ENCODE measurements at places on chromosomes 7 and 10.

GRCh38 chr10:70786799-70787415 is 1.7 kb upstream of the TBATA start:
- no peak for DNase-seq

GRCh38 chr10:67110286-67110685 is 184.4 kb downstream of the LRRTM3 start:
- no peak for DNase-seq

DNA sequence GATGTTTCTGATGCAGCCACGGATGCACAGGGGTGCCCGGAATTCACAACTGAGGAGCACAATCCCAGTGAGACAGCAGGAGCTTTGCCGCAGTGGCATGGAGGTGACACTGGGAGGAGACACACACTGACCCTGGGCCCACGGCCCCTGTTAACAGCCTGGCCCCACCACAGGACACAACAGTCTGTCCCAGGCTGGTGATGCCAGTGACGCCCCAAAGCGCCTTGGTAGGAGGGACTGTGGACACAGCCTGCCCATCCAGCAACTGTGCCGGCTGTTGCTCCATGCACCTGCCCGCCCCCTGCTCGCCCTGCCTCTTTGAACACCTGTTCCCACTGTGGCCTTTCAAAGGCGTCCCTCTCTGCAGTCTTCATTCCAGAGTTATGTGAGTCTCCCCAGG is 49.8 kb downstream of the KLF6 start:
- DNase-seq, result no peak

DNA sequence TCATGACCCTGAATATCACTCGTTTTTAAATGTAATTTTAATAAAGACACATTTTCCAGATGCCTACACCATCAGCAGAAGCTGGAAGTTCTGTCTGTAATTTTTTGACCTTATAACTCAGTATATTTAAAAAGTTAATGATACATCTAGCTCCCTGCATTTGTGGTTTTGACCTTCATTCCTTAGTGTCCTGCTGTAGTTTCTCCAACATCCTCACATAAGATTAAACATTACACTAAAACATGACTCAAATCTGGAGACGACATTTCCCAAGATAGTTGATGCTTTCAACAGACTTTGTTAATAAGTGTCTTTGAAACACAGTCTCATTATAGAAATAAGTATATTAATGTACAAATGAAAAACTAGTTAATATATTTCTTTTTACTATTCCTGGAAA is 363.1 kb downstream of the POM121L12 start:
- no peak for DNase-seq

- DNase-seq, result no peak
Observed at GRCh38 chr10:110680273-110681020, 36.3 kb downstream of the RBM20 start.

DNA sequence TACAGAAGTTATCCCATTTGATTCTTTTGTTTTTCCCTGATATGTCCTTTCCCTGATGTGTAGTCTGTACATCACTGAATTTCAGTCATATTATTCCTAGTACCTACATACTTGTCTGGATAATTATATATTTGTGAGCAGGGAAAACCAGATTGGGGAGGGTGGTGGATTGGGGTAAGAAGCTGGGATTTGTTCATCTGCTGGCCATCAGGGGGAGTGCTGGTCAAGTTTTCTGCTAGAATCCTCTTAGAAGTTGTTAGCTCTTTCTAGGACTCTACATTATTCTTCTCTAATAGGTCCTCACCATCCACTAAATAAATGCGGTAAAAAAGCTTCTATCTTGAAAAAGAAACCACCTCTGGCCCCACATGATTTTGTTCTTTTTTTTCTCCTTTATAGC is 232.7 kb upstream of the TAC1 start:
- no peak for DNase-seq

GRCh38 chr7:144517749-144518148 is 114.3 kb upstream of the NOBOX start:
- DNase-seq, result no peak

- peak; percentile 73 for DNase-seq
Observed at GRCh38 chr7:130733931-130734814, at the start of gene KLF14. Gene KLF14 (minus strand): TSS chr7:130734207. CDS start chr7:130734033, 174 bp downstream.

DNA sequence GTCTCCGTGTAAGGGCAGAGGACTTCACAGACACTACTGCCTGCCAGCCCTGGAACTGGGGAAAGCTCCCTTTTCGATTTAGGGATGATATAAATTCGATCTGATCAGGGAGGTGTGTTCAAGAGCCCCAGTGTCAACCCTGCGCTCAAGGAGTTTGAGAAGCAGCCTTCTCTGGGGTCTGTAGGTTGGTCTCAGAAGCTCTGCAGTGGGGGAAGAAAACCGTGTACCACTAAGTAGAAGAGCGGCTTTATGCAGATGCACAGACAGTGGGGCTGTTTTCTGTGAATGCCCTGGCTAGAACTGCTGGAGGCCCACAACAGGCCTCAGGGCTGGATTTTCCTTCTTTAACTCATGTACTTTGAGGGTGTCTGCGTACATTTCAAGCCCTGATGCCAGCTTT is 6.3 kb upstream of the TBX20 start:
- DNase-seq, result no peak

DNA sequence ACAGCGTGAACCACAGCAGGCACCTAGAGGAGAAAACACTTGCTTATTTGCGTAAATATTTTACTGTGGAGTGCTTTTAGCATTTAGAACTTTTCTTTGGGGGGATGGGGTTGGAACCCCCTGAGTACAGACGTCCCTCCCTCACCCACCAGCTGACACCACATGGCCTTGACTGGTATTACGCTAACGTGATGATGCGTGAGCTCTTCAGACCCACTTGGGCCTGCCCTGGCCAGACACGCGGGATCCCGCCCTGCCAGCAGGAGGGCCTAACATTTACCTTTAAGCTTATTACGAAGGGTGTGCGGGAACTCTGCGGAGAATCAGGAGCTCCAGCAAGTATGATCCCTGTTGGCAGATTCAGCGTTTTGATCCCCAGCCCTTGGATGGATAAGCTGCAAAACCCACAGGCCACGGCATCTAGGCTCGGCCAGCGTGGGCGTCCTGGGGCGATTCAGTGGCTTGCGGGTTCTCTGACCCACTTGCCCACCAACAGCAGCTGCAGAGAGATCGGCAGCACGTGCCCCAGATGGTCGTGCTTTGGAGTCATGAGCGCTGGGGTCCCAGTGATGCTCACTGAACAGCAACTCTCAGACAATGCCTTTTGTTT is 545.5 kb upstream of the FOXK1 start:
- DNase-seq, result no peak

DNA sequence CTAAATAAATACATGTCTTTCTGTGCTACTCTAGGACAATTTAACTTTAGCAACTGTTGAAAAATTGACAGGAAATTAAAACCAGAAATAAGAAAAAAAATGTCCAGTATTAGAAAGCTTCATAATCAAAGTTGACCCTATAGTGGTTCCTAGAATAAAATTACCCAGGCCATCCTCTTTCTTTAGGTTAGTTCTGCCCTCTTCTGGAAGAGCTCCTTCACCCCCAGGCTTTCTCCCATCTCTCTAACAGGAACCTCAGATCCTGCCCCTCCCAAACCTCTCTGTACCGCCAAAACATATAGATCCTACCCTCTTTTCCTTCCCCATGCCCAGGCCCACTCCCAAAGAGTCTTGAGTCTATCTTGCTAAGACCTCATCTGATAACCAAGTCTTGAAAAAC is 159.4 kb upstream of the CDK1 start:
- no peak for DNase-seq

GRCh38 chr7:3482147-3482921 is 181.3 kb downstream of the SDK1 start:
- no peak for DNase-seq

GRCh38 chr7:67105377-67105776 is 108.7 kb downstream of the TYW1 start:
- DNase-seq, result no peak

DNA sequence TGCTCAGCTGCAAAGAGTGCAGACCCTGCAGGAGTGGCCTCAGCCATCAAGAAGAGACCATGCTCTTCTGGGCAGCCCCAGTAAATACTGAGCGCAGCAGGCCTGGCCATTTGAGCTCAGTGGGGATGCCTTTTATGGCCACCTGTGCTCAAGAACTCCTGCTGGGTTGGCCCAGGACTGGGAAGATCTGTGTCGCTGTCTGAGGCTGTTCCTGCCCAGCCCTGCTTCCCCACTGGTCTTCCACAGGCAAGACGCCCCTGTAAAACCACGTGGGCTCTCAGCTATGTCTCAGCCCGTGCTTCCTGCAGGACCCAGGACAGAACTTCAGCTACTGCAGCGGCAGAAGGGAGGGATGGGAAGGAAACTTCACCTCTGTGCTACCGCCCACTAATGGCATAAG is 10.5 kb upstream of the PPIF start:
- DNase-seq, result no peak

GRCh38 chr7:81845744-81846241 is 75.9 kb upstream of the HGF start:
- no peak for DNase-seq

- DNase-seq, result no peak
Observed at GRCh38 chr7:46572691-46573090, 651.6 kb upstream of the IGFBP3 start.

DNA sequence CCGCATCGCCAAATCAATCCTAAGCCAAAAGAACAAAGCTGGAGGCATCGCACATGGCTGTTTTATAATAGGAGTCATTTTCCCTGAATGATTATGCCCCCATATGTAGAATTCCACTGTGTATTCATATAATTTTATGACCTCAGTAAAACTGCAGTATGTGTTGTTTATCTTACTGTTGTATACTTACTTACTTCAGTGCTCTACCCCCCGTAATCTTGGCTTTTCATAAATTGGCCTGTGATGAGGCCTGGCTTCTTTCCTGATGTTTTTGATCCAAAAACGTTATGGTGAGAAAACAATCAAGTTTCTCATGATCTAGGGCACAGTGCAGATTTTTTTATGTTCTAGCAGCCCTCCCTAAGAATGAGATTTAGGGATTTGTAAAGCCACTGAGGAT is 306.4 kb upstream of the FZD1 start:
- no peak for DNase-seq

DNA sequence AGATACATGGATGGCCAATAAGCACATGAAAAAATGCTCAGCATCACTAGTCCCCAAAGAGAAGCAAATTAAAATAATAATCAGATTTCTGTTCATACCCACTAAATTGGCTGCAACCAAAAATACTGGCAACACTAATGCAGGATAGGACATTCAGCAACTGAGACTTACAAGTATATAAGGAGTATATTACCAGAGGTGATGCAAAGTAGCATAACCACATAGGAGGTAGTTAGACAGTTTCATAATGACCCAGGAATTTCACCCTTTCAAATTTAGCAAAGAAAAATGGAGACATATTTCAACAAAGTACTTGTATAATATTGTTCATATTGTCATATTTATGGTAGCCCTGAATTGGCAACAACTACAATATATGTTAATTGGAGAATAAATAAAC is 727.8 kb downstream of the GRID1 start:
- DNase-seq, result no peak

GRCh38 chr10:71713135-71714030 is 6.2 kb downstream of the C10orf105 start:
- no peak for DNase-seq

DNA sequence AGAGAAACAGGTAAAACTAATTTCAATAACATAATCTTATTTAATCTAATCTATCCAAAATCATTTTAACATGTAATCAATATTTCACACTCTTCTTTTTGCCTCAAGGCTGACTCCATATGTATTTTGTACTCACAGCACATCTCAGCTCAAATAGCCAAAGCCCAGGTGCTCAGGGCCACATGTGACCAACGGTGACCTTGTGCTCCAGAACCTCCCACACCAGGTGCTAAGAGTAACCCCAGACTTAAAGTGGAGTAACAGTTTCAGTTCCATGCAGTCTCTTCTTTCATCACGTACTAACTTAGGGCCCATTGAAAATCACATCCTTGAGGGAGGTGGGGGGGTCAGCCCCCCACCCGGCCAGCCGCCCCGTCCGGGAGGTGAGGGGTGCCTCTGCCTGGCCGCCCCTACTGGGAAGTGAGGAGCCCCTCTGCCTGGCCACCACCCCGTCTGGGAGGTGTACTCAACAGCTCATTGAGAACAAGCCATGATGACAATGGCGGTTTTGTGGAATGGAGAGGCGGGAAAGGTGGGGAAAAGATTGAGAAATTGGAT is 47.3 kb downstream of the NCAPG2 start:
- DNase-seq, result no peak

DNA sequence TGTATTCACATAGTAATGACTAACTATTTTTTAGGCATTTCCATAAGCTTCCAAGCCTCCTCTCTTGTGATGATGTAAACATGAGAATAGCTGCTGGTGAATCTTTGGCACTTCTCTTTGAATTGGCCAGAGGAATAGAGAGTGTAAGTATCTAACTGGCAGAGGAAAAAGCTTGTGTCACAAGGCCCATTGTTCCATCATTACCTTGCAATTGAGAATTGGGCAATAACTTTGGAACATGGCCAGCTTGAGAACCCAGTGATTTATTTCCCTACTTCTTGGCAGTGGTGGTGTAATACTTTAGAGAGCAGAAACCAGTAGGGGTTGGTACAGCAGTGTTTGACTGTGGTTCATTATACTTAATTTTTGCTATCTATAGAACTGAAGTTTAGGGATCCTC is 12.0 kb downstream of the IFRD1 start:
- no peak for DNase-seq

- peak; percentile 68 for DNase-seq
Observed at GRCh38 chr10:3776796-3777571, 8.0 kb downstream of the KLF6 start.

DNA sequence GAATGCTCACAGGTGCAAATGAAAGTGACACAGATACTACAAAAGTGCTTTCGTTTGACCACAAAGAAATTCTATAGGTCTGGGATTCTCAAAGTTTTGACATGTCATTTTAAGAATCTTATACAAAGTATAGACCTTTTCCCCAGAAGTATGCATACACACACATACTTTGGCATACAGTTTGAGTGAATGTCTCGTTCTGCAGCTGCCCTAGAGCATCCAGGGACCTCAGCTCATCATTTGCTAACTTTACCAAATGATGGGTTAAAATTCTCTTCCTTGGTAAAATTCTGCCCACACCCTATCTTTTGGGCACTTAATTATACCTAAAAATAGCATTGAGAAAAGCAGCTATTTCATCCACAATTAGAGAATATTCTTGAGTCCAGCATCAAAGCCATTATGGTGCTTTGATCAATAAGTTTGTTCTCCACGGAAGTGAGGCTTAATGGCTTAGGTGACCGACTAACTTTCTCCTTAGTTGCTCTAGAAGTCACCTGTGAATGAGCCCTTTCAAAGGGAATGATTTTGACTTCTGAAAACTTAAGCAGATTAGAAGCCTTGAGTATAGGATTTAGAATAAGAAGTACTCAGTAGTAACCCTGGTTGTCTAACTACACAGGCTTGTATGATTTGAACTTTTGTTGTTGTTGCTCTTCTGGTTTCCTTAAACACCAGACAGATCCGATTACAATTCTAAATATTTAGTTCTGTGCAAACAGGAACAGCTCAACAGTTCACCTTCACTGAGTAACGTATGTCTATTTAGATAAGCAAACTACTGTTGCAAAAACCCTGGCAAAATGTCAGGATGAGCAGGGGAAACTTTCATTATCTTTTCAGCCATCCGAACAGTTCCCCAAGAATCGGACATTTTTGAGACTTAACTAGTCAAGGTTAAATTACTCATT is 70.6 kb downstream of the CNNM2 start:
- no peak for DNase-seq

- DNase-seq, result no peak
Observed at GRCh38 chr7:149253665-149254064, 8.3 kb upstream of the ZNF783 start.

GRCh38 chr10:117684046-117684610 is 141.6 kb downstream of the EMX2 start:
- no peak for DNase-seq
